ENCODE measurements at places on chromosomes 7 and 10.

- no peak for DNase-seq
Observed at GRCh38 chr7:128448751-128449302, 6.9 kb upstream of the HILPDA start.

DNA sequence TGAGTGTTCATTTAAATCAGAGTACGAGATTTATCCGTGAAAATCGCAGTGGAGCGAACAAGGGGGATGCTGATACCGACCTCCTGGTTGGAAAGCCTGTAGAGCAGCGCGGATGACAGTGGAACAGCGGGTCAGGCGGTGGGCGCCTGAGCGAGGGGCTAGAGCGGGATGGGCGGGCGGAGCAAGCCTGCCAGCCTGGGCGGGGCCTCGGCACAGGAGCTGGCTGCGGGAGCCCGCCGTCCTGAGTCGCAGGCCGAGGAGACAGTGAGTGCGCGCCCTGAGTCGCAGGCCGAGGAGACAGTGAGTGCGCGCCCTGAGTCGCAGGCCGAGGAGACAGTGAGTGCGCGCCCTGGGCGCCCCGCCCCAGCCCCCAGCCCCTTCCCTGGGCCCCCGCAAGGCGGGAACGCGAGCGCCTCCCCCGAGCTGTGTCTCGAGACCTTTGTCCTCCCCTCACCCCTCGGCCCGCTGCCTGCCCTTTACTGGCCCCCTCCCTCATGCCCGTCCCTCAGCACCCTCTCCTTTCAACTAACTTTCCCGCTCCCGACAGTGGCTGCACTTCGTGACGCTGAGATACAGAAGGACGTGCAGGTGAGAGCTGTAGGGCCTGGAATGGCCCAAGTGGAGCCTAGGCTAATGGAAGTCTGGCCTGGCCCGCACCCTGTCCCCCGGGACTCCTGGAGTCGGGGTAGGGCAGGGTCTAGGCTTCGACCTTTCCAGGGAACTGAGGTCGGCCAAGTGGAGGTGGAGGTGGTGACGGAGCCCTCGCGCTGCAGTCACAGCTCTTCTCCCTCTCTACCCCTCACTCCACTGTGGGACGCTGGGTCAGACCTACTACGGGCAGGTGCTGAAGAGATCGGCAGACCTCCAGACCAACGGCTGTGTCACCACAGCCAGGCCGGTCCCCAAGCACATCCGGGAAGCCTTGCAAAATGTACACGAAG, at the start of gene AS3MT:
Gene AS3MT, plus strand, starts transcription at position 213 of the 941 bp plus-strand sequence. Its CDS starts 123 bp downstream, at position 336.
- DNase-seq: no peak

DNA sequence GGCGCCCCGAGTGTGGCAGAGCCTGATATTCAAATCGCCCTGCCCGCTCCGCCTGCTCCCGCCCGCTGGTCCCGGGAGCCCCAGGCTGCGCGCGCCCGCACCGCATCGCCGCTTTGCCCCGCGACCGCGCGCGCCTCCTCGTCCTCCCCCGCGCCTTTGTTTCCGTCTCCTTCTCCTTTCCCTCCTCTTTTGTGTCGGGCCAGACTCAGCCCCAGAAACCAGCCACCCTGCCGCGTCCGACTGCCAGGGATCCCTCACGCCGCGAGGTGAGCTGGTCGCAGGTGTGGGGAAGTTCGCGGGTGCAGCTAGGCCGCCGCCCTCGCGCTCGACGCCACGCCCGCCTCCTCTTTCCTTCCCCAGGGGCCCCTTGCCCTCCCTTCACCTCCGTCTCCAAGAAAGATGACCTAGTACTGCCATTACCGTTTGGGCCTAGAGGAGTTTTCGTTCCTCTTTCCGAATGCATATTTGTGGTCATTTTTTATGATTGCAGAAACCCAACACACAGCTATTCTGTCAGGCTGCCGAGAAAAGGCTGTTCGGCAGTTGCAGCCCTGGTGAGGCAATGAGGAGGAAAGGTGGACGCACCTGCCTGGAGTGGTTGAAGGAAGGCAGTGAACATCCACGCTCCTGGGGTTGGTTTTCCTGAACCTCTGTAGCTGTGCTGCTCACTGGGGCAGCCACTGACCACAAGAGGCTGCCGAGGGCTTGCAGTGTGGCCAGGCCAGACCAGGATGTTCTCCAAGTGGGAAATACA, 107.3 kb downstream of the SNX10 start:
- peak; percentile 39 for DNase-seq

DNA sequence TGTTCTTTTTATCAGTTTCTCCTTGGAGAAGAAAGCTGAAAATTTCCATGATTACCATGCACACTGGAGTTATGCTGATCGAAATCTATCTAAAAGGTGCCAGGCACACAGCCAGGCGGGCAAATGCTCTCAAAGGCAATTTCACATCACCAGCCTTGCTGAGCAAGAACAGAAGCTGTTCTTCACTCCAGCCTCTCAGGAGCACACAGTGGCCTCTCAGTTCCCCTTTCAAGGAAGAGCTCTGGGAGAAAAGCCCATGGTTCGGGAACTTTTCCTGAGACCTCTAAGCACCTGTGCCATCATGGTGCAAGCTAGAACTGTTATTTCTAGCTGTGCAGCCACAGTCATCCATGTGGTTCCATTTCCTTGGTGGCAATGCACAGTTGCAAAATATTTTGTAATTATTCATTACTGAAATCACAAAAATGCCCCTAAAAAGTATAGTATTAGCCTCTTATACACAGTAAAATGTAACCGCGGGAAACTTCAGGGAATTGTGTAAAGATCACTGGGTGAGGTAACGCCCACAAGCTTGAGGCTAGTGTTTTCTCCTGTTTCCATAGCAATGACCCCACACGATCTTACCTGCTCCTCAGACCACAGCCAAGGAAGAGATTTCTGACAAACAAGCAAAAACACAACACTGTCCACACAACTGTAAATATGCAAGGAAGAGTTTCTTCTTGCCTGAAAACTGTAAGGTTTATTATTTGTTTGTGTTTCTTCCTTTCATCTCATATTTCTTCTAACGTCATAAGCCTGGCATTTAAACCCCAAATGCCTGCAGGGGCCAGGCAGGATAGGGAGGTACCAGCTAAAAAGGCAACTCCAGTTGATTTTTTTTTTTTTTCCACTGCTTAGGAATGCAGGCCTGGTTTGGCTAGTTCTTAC, 121.2 kb downstream of the FAM107B start:
- peak; percentile 91 for DNase-seq

- DNase-seq: no peak
Observed at GRCh38 chr7:152511736-152512135, 75.9 kb upstream of the KMT2C start.

DNA sequence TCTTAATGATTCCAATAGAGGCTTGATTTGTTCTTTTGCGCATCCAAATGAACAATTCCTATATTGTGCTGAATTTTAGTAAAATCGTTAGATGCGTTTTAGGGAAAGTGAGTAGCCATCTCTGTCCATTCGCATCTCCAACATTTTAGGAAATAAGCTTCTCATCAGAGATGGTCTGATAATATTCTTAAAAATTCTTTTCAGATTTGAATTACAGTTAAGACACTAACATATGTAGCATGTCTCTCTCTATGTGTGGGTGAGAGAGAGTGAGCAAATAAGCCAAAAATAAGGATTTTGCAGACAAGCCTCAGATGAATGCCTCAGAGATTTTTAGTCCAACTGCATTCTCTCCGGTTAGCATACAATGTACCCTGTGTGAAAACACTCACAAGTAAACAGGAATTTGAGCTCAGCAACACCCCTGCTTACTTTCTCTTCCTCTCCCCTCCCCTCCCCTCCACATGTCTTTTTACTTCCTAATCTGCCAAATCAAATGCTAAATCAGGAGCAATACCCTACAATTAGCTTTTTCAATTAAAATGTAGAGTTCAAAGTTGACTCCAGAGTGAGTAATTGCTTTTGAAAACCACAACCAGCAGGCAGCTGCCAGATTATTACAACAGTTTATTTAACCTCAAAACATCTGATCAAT, 354.4 kb downstream of the CRPPA start:
- no peak for DNase-seq

GRCh38 chr7:104039363-104039762, 49.9 kb upstream of the RELN start:
- no peak for DNase-seq

DNA sequence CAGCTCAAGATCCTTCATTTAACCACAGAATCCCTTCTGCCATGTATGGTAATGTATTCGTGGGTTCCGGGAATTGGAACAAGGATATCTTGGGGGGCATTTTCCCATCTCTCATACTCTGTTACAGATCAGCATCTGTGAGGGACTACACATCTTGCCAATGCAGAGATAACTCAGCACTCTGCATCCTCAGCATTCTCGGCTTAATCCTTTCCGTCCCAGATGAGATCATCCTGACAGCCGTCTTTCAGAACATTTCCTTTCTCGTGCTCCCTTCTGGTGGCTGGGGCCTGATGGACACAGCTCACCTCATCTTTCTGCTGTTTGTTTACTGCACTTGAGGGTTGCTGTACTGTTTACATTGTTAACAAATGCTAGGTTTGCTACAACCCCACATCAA, 25.3 kb downstream of the FKBP6 start:
- DNase-seq: no peak

- no peak for DNase-seq
Observed at GRCh38 chr10:97336006-97336405, 1.5 kb upstream of the FRAT2 start.

GRCh38 chr7:70857793-70858545, 274.0 kb upstream of the GALNT17 start:
- no peak for DNase-seq

DNA sequence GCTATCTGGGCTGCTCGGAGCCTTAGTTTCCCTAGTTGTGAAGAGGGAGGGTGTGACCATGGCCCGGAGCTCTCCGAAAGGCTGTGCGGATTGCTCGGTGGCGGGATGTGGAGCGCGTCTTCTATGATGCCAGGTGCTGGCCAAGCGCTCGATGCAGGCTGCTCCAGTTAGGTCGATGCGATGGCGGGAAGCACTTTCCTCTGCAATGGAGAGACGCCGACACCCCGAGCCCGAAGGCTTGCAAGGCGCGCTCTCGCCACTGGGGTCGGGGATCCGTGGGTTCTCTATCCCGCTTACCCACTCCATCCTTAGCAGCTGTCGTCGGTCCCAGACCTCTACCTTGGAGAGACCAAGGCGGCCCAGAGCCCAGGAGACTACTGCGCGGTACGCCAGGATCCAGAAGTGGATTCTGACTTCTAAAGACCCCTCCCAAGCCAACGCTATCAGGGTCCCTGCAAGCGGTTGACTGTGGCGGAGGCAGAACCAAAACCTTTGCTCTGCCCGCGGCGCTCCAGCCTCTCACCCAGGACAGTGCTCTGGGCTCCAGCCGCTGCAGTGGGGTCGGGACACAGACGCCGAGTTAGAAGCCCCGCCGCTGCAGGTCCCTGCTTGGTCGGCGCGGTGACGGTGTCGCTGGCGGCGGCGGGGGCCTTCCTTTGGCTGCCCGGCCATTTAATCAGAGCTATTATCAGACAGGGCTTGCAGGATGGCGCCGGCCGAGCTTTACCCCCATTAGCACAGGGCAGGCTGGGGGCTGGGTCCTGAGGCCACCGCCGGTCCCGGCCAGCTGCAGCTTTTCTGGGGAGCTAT, 7.8 kb upstream of the TBX20 start:
- no peak for DNase-seq

GRCh38 chr10:28217848-28218247, 85.0 kb downstream of the MPP7 start:
- peak; percentile 28 for DNase-seq

DNA sequence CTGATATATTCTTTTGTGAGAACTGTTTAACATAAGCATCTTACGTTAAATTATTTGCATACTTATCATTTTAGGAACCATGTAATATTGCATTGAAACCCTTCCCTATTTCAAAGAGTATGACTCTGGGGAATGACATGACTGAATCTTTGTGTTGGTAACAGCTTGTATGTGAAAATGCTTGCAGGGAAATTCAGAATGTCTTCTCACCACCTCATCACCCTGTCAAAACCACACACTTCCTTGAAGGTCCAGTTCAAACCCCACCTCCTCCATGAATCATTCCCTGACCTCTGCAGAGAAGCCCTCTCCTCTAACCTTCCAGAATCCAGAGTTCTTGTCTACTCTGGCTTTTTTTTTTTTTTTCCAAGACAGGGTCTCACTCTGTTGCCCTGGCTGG, 26.3 kb upstream of the NKX2-3 start:
- no peak for DNase-seq

GRCh38 chr10:5404208-5405041, at the start of gene TUBAL3:
TSS of gene TUBAL3 (minus strand) at chr10:5404828. CDS start at chr10:5404792, 36 bp downstream.
- DNase-seq: no peak

- peak; percentile 68 for DNase-seq
Observed at GRCh38 chr10:103350517-103351260, at the start of gene PCGF6. TSS of gene PCGF6 (minus strand) at chr10:103351140. CDS start at chr10:103351066, 74 bp downstream.

DNA sequence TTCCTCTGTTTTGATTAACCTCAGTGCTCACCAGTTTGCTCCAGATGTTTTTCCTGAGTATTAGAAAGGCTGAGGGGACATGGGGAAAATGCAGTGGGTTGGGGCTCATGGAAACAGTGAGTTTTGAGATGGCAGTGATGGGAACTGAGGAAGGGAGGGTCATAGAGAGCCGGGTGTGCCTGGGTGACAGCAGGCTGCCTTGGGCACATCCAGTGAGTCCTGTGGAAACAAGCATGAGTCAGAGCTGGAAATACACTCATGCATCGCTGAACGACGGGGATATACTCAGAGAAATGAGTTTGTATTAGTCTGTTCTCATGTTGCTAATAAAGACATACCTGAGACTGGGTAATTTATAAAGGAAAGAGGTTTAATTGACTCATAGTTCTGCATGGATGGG, 202.2 kb downstream of the TMEM178B start:
- no peak for DNase-seq

DNA sequence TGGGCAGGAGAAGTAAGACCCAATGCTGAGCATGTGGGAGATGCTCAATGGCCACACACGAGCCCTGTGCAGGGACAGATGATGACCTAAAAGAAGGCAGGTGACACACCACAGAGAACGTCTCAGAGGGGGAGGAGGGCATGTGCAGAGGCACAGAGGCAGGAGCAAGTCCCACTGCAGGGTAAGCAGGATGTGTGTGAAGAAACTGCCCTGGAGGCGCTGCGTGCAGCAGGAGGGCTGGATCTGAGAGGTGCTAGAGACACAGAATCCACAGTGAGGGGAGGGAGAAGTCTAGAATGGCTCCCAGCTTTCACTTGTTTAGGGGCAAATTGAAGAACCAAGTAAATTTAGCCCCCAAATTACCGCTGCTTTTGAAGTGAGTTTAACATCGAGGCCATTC, 14.9 kb downstream of the DYDC2 start:
- no peak for DNase-seq

- no peak for DNase-seq
Observed at GRCh38 chr10:67049988-67050387, 124.2 kb downstream of the LRRTM3 start.

GRCh38 chr7:105196473-105196872, 182.5 kb downstream of the KMT2E start:
- DNase-seq: no peak

- DNase-seq: no peak
Observed at GRCh38 chr7:104386943-104387342, 58.5 kb downstream of the LHFPL3 start.

- no peak for DNase-seq
Observed at GRCh38 chr10:33570495-33570894, 236.0 kb upstream of the NRP1 start.
